ENCODE measurements at places on chromosomes 12 and 14.
A peak's percentile ranks its signal among the peaks of the same experiment; 100 is the strongest.

GRCh38 chr12:125159702-125160101 is 94.5 kb downstream of the AACS start:
- no peak for DNase-seq

DNA sequence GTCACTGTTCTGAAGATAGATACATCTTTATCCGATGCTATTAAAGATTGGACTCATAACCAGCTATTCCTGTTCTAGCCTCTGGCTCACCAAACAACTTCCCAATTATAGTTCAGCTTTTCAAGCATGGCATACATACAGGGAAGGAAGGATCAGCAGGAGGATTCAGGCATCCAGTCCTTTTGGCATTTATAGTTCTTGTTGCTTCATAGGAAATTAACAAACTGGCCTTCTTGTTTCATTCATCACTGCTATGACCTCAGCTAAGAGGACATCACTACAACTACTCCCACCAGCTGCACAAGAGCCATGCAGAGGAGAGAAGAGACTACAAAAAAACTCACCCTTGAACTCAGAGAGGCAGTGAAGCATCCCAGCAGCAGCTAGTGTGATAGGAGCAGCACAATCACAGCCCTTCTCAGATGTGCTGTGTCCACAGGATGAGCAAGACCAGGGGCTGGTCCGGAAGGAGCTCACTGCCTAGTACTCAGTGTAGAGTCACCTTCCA is 100.5 kb downstream of the SPTSSA start:
- no peak for DNase-seq

DNA sequence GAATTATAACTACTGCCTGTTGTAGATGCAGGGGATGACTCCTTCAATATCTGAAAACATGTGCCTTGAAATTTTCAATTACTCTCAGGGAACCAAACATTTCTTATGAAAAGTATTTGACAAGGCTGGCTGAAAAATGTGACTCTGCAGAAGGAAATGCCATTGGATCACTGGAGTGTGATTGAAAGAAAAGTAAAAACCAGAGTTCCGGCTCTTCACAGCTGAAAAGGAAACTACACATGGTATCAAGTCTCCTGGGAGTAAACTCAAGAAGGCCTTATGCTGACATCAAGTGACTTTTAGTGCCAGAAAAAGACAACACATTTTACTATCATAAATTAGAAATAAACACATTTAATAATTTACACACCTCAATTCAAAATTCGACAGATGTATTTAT is 693.0 kb downstream of the LRFN5 start:
- no peak for DNase-seq

DNA sequence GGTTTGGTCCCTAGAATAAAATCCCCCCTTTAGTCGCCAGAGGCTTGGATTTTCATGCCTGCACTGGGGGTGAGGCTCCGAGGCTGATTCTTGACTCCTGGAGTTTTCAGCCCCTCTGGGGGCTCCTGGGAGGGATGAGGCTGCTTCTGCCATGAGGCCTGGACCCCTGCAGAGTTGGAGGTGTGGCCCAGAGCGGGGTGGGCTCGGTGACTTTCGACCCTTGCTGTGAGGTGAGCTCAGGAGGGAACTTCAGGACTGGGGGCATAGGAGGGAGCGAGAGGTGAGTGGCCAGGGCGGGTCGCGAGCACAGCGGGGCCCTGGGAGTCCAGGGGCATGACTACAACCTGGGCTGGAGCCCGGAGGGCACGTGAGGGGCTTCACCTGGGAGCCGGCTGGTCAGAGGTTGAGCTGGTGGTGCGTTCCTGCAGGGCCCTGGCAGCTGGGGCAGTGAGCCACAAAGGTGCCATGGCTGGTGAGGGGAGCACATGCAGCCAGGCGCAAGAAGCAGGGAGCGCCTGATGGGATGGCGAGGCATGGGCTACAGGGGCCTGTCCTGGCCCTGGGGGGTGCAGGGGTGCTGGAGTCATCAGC is 168.2 kb downstream of the KIF26A start:
- no peak for DNase-seq

- no peak for DNase-seq
Measured at GRCh38 chr12:76031081-76031413, 529 bp downstream of the PHLDA1 start.

DNA sequence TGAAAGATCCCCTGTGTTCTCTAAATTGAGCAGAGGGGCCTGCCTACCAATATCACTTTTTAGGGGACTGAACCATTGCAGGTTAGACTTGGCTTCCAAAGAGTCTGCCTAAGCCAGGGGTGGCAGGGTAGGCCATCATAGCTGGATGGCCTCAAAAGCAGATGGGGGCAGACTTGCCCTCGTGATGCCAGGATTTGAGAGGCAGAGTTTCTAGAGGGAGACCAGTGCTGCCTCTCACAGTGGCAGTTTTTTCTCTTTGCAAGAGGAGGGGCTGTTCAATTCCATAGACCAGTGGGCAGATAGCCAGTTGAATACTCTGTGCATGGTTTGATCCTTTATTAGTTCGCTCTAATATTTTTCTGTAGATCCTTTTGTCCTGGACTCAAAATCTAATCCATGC is 23.8 kb upstream of the SMCO2 start:
- no peak for DNase-seq

- DNase-seq, result no peak
Measured at GRCh38 chr12:30437044-30437443, 258.6 kb downstream of the IPO8 start.

- no peak for DNase-seq
Measured at GRCh38 chr12:33533527-33533926, 93.9 kb upstream of the SYT10 start.

DNA sequence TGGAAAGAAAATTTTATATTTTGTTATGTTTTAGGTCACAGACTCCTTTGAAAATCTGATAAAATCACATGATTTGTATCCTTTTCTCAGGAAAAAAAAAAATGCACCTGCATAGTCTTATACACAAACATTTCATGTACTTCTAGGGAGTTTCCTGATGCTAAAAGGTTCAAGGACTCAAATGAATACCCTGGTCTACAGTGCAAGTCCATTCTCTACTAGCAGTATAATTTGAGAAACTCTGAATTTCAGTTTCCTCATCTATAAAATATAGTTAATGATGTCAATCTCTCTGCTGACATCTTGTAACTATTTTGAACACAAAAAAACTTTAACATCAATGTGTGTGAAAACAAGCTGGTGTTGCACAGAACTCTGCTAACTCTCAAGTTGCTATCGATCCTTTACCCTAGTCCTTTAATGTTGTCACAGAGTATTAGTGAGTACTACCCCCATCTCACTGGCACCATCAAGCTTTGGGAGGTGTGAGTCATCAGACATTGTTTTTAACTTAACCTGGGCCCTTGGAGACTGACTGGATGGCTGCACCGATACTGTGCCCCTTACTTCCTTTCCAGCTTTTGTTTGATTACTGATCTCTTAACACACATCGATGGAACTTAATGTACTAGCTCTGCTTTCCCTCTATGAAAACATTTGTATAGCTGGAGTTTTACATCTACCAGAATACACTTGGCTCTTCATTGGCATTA is 251.9 kb upstream of the SOX5 start:
- DNase-seq, result no peak

- DNase-seq, result no peak
Measured at GRCh38 chr12:117334051-117334450, 27.4 kb downstream of the NOS1 start.

DNA sequence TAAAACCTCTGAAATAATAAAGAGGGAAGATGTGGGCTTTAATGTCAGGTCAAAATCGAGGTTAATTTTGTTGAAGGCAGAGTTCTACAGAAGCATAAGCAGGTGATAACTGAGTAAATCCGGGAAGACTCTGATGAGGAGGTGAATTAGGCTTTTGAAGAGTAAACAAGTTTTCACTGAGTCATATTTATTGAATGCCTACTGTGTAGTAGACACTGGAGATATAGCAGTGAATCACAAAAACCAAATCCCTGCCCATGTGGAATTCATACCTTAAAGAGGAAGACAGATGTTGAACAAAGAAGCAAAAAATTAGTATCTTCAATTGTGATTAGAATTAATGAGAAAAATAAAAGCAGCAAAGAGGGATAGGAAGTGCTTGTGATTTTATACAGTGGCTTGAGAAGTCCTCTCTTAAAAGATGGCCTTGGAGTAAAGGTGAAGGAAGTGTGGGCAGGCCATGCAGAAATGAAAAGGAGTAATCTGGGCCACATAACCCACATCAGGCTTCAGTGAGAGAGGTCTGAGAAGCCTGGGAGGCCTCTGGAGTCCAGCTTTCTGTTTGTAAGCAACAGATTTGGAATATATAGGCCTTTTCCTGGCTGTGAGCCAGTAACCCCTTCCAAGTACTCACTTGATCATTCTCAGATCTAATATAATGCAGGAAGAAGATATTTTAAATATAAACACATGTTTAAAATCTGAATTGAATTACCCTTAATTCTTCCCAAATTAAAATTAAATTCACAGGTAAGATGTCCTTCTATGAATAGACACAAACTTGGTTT is 46.7 kb downstream of the BHLHE41 start:
- DNase-seq, result no peak

DNA sequence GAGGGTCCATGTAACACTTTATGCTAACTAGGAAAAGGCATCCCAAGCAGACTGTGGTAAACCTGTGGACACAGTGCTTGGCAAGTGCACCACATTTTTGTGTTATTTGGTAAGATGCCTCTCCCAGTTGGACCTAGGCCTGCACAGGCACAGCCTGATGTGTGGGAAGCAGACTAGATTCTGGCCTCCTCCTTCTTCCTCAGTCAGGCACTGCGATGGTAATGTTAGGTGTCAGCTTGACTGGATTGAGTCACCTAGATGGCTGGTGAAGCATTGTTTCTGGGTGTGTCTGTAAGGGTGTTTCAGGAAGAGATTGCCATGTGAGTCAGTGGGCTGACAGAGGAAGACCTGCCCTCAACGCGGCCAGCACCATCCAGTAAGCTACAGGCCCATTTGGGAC is 25.3 kb upstream of the RHOJ start:
- no peak for DNase-seq

- no peak for DNase-seq
Measured at GRCh38 chr12:116471544-116471943, 87.6 kb upstream of the MAP1LC3B2 start.

DNA sequence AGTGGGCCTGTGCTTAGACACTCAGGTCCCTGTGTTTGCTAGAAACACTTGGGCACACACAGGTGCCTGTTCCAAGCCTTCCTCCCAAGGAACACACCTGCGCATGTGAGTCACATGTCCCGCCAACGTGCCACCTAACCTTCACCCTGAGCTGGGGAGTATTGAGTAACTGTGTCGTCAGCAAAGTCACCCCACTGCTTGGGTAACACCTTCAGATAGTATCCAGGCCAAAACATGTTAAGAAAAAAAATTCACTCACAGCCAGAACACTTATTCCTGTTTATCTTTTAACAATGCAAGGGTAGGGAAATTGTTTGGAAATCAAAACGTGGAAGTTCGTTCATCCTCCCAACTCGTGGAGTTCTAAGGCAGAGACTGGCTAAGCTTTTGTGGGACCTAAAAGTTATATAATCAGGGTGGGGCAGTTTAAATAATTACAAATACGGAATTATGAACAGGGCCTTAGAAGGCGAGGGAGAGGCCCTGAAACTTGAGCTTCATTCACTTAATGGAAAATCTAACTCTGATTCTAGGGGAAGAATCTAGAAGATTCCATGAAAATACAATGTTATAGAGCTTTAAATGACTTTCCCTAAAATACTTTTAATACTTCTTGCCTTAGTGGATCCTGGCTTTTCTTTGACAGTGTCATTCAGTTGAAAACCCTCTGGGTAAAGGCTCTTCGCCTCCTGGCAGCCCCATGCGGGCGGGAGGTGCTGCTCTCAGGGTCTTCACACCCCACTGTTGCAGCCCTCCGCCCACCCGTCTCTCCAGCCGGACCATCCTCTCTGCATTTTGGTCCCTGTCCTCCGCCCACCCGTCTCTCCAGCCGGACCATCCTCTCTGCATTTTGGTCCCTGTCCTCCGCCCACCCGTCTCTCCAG is 30.3 kb upstream of the ADIPOR2 start:
- DNase-seq, result peak; percentile 39

GRCh38 chr12:88035907-88036289 is 6.7 kb upstream of the C12orf50 start:
- DNase-seq, result no peak

DNA sequence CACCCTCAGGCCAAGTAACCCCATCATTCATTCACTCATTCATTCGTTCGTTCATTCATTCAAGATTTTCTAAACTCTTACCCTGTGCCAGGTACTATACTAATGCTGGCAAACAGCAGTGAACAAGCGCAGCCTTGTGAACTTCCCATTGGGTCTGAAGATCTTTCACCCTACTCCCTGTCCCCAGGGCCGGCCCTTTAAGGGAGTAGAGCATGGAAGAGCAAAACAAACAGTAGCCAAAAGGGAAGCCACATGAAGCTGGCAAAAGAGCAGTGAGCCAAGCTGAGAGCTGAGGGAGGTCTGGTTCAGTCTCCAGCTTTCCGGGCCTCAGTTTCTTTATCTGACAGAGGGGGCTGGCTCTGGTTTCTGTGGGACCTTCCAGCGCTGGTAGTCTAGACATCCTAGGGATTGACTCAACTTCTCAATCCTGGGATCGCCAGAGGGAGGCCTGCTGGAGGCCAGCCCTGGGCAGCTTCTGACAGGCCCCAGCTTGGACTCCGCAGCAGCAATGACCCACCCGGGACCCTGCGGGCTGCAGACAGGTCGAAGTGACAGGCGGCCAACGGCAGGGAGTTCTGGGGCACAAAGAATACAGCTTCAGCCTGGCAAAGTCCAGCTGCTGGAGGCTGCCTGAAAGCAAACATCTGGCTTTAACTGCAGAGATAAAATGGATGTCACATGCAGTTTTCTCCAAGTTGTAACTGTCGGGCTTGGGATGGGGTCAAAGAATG is 27.1 kb downstream of the ACTN1 start:
- DNase-seq, result no peak

DNA sequence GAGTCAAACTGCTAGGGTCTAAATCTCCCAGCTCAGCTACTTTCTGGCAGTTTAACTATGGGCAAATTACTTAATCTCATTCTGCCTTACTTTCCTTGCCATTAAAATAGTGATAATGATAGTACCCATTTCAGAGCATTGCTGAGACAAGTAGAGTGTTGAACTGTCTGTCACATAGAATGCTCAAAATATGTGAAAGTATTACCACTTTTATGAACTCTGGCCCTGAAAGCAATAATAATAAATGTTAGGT is 19.9 kb downstream of the SRGAP1 start:
- no peak for DNase-seq

GRCh38 chr12:89525305-89525823 is 483 bp downstream of the POC1B start:
- DNase-seq, result peak; percentile 52

- no peak for DNase-seq
Measured at GRCh38 chr12:122158700-122159285, 15.2 kb downstream of the IL31 start.

- no peak for DNase-seq
Measured at GRCh38 chr12:67968725-67969124, 20.5 kb upstream of the IFNG-AS1 start.

GRCh38 chr12:11885261-11886038 is 185.3 kb upstream of the BCL2L14 start:
- no peak for DNase-seq
